Activated CD8-positive, alpha-beta T cell treated with anti-CD3 and anti-CD28 coated beads for 36 hours (primary cell): ENCODE measurements at places on chromosomes 12 and 14.

DNA sequence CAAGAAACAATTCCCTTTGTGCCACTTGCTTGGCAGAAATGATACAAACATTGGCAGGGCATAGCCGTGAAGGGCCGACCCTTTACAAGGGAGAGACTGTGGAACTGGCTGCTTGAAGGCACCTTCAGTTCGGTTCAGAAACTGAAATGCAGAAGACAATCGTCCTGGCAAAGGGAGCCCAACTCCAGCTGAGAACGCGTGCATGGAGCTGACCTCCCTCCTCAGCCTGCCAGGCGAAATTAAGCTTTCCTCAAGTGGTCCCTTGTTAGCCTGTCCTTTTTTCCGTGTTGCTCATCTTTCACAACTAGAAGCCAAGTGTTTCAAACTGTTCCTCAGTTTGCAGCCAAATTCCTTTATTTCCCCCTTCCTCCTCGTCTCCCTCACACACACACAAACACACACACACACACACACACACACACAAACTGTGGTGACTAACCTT, 8.1 kb downstream of the LGR5 start:
- no peak for DNase-seq

DNA sequence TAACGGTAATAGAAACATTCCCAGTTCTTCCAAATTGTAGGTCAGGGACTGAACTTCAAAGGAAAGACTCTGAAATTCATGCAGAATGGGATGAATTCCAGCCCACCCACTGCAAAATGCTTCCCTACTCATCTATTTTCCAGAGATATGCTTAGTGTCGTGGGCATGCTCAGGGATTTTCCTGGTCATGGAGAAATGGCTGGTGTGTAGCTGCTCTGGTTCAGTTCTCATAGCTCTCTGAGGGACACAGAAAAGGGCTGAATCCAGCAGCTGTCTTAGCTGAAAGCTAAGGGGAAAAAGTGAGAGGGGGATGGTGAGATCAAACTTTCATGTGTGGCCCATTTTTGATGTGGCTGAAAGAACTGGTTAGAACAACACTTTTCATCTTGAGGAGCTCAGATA, 72.9 kb upstream of the KRAS start:
- DNase-seq = peak; percentile 12

- DNase-seq = no peak
Observed at GRCh38 chr14:72558721-72559120, 335.2 kb downstream of the DPF3 start.

DNA sequence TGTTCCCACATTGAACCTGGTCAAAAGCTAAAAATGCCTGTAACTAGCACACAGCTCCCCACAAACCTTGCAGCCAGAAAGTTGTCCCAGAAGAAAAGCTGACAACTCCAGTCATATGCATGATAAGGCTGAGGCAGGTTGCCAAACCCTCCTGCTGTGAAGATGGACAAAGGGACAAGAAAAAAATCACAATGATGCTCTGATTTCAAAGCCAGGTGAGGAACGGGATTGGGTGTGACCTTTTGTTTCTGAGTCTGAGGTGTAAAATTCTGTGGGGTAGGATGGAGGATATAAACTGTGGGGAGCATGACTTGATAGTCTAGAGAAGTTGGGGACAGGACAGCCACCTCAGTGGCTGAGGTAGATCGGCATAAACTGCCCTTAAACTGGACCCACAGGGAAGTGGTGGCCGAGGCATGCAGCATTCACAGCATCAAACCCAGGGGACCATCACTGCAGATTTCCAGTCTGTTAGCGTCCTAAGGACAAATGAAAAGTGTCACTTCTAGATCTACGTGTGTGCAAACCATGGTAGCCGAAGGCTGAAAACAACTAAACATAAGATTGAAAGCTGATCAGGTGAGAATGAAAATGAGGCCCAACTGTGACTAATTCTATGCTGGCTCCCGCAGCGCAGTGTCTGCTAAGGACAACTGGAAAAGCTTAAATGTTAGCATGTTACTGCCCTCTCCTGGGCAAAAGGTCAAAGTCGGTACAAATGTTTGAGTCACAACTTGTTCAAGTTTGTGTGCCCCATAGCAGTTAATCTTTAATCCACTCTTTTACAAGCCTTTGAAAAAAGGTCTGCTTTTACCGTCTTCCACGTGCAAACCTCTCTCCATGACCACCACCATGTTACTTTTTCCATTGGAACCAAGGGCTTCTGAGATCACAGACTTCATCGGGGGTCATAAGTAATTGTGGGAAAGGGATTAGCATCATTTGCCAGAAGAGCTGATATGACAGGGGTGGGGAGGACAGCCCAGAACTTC, 39.8 kb downstream of the GRIN2B start:
- DNase-seq = peak; percentile 32

GRCh38 chr12:131528667-131529066, 182.2 kb upstream of the SFSWAP start:
- DNase-seq = no peak

GRCh38 chr14:65080960-65081747, 21.2 kb downstream of the MAX start:
- no peak for DNase-seq

GRCh38 chr12:39503439-39503838, 60.5 kb upstream of the KIF21A start:
- no peak for DNase-seq

DNA sequence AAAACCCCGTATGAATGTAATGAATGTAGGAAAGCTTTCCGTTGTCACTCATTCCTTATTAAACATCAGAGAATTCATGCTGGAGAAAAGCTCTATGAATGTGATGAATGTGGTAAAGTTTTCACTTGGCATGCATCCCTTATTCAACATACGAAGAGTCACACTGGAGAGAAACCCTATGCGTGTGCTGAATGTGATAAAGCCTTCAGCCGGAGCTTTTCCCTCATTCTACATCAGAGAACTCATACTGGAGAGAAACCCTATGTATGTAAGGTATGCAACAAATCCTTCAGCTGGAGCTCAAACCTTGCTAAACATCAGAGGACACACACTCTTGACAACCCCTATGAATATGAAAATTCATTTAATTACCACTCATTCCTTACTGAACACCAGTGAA, 23.8 kb downstream of the ZNF891 start:
- no peak for DNase-seq

DNA sequence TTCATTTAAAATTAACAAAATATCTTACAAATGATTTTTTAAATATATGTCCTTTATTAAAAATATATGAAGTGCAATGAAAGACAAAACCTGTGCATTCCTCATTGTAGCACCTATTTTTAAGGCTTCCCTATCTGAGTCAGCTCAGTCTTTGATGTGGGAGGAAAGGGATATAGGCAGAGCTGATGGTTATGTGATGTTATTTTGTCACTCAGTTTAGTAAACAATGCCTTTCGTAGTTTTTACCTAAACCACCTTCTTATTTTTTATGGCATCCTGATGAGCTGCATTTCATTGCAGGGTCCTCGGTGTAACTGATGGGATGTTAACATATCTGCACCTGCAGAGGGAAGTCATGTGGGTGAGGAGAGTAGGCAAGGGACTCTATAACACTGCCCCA, 58.9 kb upstream of the FRMD6 start:
- DNase-seq = no peak

- DNase-seq = no peak
Observed at GRCh38 chr12:106953352-106954250, 2.1 kb upstream of the TMEM263 start.

- DNase-seq = no peak
Observed at GRCh38 chr14:102545461-102546265, 36.1 kb upstream of the ANKRD9 start.

DNA sequence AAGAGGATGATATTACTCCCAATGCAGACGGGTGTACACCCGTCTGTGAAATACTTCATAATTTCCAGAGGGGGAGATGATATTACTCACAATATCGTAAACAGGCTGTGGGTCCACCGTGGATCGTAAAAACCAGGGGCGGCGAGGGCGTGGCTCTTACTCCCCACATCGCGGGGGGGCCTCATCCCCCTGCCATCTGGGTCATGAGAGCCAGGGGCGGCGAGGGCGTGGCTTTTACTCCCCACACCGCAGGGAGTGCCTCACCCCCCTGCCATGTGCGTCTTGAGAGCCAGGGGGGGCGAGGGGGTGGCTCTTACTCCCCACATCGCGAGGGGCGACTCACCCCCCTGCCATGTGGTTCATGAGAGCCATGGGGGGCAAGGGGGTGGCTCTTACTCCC, 86.2 kb upstream of the GNG2 start:
- peak; percentile 47 for DNase-seq

- peak; percentile 92 for DNase-seq
Observed at GRCh38 chr12:76020731-76021672, 10.6 kb downstream of the PHLDA1 start.

DNA sequence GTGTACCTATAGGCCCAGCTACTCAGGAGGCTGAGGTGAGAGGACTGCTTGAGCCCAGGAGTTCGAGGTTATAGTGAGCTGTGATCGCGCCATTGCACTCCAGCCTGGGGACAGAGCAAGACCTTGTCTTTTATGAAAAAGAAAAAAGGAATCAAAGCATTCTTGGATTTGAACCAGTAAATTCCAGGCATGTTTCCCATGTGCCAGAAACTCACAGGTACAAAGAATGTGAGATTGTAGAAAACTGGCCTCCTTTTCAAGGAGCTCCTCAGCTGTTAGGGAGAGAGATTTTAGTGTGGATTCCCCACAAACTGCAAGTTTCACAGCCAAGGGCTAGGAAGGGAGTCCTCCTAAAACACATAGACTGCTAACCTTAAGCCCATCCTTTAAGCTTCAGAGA, 95.0 kb downstream of the FOXN4 start:
- no peak for DNase-seq

DNA sequence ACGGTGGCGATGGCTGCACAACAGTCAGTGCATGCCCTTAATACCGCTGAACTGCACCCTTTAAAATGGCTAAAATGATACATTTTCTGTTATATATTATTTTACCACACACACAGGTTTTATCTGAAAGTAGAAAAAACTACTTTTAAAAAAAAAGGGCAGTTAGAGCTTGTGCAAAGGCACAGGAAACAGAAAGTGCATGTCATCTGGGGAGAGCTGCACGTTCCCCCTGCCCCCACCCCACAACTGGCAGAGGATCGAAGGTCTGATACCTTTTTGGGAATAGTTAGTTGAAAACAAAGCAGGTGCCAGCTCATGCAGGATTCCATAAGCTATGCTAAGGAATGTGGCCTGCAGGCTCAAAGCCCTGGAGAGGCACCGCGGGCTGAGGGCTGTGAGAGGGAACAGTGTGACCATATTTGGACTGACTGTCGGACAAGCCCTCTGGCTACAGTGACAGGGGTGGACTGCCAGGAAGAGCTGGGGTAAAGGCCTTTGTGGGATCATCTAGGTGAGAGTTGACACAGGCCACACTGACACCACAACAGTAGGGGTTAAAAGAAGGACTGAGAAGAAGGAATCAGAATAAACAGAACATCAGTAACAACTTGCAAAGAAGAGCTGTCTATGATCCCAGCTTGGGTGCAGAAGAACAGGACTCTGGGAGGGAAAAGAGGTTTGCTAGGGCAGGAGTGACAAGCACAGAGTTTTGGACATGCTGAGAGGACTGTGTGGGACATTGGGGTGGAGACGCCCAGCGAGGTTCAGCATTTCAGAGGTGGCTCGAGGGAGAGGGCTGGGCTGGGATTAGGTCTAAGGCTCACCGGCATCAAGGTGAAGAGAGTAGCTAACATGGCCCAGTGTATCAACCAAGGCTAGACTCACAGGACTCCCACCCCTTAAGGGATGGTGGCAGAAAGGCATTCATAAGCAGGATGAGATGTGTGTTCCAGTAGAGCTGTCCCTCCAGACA, 54.6 kb downstream of the ACTN1 start:
- no peak for DNase-seq

DNA sequence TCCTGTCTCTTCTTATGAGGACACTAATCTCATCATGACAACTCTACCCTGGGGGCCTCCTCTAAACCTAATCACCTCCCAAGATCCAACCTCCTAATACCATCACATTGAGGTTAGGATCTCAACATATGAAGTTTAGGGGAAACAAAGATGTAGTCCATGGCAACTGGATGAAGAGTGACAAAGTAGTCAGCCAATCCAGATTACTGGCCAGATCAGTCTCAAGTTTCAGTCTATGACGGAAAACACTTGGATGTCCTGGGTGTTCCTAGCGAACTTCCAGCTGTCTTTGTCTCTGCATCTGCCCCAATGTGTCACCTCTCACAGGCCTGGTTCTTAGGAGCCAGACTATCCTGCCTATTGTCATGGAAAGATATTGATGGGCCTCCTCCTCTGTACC, 630.8 kb downstream of the AACS start:
- DNase-seq = no peak

GRCh38 chr14:22830443-22831010, 840 bp downstream of the MRPL52 start:
- DNase-seq = no peak

GRCh38 chr12:70607107-70607506, 30.1 kb downstream of the PTPRB start:
- DNase-seq = no peak
